ENCODE measurements at places on chromosomes 3 and 15.

DNA sequence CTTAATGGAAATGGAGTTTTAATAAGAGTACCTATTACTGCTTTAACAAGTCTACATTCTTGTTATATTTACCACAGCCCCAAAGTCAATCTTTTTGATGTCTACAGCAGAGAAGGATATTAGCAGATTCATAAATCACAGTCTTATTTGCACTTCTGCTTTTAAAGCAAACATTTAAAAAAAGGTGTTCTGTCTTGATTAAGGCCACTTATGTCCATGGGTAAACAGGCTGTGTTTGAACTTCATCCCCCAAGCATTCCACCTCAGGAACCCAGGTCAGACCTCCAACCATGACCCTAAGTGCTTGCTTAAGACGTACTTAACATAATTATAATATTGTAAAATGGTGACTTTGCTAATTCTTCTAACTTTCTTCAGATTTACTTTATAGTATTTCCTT is 113.4 kb downstream of the CMSS1 start:
- no peak for DNase-seq

GRCh38 chr3:11556851-11557644 is 86.7 kb downstream of the VGLL4 start:
- DNase-seq: no peak

DNA sequence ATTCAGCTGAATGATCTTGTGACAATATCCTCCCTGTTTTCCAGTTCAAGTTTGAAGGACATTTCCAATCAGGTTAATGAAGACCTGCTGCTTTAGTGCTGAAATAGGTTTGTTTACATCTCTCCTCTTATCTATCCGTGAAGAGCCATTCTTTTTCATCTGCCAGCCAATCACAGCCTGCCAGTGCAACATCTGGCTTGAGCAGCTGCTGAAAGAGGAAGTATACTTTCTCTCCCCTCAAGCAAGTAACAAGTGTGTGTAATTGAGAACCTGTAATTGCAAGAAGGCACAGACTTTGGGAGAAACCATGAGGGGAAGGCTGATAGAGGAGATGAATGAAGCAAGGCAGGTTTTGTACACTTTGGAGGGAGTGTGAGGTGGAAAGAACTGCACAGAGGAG is 404.3 kb downstream of the AGBL1 start:
- no peak for DNase-seq

GRCh38 chr15:67865331-67865730 is 25.5 kb upstream of the RNU6-1 start:
- DNase-seq: no peak

DNA sequence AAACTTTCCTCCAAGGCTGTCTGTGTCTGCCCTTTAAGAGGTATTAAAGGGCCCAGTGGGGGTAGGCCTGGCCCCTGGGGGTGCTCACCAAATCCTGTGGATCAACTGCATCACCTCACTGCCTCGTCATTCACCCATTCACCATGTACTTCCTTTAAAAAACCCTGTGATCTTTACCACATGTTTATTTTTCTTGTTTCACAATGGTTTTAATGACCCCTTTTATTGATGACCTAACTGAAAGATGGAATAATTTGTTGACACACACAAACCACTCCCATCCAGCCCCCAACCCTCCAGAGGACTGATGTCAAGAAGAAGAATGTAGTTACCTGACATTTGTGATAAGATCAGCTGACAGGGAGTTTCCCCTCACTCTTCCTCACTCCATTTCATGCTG is 40.8 kb downstream of the KCNAB1 start:
- DNase-seq: no peak

DNA sequence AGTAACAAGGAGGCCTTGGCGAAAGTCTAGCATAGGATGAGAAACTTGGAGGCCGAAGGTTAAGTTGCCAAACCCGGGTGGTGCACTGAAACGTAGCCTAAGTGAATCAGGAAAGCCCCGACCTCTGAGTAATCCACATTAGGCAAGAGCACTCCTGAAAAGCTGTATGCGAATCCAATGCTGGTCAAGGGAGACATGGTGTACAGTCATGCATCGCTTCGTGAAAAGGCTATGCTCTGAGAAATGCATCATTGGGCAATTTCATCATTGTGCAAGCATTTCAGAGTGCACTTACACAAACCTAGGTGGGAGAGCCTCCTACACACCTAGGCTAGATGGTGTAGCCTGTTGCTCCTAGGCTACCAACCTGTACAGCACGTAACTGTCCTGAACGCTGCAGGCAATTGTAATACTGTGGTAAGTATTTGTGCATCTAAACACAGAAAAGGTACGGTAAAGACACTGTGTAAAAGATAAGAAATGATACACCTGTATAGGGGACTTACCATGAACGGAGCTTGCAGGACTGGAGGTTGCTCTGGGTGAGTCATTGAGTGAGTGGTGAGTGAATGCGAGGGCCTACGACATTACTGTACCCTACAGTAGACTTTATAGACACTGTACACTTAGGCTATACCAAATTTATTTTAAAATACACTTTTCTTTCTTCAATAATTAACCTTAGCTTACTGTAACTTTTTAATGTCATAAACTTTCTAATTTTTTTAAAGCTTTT is 222.5 kb downstream of the SHQ1 start:
- no peak for DNase-seq

GRCh38 chr3:117408811-117409210 is 699.2 kb downstream of the TUSC7 start:
- no peak for DNase-seq

- DNase-seq: no peak
Observed at GRCh38 chr15:43347114-43347513, 16.7 kb upstream of the LCMT2 start.

GRCh38 chr3:60277361-60277800 is 973.9 kb downstream of the FHIT start:
- no peak for DNase-seq

GRCh38 chr15:91981821-91982800 is 128.6 kb downstream of the SLCO3A1 start:
- no peak for DNase-seq

DNA sequence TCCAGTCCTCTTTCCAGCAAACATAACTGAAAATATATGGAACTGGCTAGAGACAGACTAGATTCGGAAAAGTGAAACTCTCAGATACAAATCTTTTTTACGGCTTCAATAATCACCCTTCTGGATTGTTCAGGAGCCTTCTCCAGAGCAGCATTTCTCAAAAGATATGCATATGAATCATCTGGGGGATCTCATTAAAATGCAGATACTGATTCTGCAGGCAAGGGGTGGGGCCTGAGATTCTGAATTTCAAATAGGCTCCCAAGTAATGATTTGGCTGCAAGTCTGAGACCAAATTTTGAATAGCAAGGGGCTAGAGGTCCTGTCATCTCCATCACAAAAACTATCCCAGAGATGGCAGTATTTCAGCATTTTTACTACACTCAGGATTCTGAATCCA is 165.4 kb downstream of the CTNNB1 start:
- DNase-seq: no peak

DNA sequence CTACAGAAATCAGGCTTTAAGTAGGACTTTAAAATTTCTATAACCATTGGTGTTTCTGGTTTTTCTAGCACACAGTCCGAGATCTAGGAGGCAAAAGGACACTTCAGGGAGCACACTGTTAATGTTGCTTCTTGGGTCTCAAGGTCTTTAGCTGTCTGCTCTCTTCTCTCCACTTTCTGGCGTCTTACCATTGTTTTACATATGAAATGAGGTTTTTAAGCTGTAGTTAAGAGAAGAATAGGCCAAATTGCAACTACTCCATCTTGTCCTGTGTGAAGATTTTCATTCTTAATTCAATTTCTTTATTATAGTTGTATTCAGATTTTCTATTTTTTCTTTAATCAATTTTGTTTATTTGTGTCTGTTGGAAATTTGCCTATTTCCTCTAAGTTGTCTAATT is 151.4 kb downstream of the WNT7A start:
- DNase-seq: no peak

GRCh38 chr3:19961960-19962359 is 15.1 kb downstream of the RAB5A start:
- DNase-seq: no peak

GRCh38 chr15:38325648-38325990 is 73.0 kb downstream of the SPRED1 start:
- DNase-seq: no peak

DNA sequence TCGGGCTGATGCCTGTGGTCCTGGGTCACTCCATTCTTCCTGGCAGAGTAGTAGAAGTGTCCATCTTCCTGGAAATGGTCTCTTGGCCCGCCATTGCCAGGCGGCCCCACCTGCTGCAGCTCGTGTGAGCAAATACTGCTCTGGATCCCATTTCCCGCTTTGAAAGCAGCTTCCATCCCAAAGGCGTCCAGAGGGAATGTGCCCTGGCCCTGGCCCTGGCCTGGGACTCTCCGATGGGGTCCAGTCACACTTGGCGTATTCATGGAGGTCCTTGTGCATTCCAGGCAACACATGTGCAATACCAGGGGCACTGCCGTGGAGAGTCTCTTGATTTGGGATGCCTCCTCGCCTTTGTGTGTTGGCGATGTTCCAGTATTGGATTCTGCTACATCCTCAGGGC is 111.1 kb downstream of the SNRPN start:
- no peak for DNase-seq

- no peak for DNase-seq
Observed at GRCh38 chr3:197882586-197882985, 67.4 kb upstream of the RPL35A start.

DNA sequence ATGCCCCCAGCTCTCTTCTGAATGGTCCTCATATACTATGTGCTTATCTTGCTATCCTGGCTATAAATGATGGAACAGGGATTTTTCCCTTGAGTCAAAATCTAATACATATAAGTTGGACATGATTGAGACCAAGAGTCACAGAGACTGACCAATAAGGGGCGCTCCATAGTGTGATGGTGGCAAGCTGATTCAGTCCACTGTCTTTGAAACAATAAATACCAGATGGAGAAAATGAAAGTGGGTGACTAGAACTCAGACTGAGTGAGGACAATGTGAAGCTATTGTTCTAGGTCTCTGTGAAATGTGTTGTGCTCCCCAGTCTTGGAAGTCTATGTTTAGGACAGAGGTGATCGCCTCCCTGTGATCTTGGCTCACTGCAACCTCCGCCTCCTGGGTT is 10.6 kb upstream of the FSTL1 start:
- DNase-seq: no peak

- DNase-seq: no peak
Observed at GRCh38 chr15:61050844-61051568, 178.1 kb downstream of the RORA start.

DNA sequence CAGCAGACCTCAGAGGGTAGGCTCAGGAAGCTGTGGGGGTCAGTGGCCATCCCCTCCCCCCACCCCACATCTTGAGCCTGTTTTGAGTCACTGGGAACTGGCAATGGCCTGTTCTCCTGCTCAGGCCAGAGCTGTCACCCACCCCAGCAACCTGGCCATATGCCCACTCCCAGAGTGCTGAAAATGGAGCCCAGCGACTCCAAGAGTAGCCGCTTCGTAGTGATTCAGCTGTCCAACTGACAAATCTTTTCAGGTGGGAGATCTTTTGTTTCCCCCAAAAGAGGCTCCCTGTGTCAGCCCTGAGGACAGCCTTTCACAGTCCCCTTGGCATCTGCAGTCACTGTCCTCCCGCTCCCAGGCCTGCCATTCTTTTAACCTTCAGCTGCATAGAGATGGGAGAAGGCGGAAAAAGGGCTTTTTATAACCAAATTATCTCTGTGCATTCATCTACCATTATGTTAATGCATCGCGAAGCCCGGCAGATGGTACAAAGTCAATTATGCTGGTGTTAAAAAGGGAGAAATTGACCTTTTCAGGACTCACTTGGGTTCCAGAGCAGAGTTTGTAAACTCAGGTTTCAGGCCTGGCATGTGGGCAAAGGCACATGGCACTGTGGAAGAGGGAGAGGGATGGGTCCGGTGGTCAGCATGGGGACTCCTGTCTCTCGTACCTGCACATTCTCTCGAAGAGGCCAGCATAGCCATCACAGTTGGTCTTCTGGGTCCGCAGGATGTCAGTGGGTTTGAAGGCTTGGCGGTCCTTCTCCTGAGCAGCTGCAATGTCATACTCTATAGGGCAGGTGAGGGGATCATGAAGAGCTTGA is 32.1 kb downstream of the KY start:
- peak; percentile 11 for DNase-seq

DNA sequence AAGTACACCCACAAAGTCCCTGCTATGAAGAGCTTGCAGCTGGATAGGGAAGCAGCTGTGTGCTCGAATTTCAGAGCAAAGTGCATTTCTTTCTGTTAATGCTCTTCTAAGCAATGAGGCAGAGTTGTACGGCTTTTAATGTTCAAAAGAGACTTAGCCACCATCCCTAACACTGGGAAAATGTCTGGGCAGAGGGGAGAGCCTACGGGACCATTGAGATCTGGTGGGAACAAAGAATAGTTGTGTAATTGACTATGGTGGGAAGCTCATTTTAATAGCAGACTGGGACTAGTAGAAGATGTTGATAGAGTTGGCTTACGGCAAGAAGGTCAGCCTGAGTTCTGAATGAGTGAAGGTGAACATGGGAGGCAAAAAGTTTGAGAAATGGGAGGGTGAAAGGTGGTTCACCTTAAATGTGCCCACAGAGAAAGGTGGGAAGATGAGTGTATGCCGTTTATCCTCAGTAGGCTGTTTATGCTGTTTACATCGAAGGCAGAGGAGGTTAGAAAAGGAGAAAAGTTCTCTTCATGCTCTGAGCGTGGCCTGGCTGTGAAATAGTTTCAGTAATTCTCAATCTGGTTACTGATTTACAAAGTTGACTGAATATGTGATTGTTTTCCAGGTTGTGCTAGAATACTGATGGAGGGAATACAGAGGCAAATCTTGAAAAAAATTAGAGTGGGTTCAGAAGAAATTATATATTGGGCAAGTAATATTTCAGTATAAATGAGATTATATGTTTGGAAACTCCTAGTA is 22.9 kb upstream of the UTS2B start:
- no peak for DNase-seq

DNA sequence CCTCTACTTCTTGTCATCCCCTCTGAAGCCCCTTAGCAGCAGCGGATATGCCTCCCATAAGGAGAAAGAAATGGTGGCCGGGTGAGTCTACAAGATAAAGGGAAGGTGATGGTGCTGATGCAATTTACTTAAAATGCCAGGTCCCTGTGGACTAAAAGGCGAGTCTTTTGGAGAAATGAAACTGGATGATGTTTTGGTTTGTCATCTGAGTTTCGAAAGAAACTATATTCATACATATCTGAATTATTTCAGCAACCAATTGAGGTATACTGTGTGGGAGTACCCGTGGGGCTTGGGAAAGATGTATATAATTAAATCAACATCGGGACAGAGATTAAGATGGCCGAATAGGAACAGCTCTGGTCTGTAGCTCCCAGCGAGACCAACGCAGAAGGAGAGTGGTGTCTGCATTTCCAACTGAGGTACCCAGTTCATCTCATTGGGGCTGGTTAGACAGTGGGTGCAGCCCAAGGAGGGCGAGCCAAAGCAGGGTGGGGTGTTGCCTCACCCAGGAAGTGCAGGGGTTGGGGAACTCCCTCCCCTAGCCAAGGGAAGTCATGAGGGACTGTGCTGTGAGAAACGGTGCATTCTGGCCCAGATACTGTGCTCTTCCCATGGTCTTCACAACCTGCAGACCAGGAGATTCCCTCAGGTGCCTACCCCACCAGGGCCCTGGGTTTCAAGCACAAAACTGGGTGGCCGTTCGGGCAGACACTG is 210.6 kb upstream of the CHRM5 start:
- no peak for DNase-seq

GRCh38 chr15:60681353-60681752 is 202.4 kb upstream of the ICE2 start:
- no peak for DNase-seq

Data from occipital lobe (tissue), 3 donors.